ENCODE measurements at places on chromosomes 12 and 14.

- no peak for DNase-seq
These were observed 241.0 kb upstream of the TBX3 start for GRCh38 chr12:114924946-114925475.

DNA sequence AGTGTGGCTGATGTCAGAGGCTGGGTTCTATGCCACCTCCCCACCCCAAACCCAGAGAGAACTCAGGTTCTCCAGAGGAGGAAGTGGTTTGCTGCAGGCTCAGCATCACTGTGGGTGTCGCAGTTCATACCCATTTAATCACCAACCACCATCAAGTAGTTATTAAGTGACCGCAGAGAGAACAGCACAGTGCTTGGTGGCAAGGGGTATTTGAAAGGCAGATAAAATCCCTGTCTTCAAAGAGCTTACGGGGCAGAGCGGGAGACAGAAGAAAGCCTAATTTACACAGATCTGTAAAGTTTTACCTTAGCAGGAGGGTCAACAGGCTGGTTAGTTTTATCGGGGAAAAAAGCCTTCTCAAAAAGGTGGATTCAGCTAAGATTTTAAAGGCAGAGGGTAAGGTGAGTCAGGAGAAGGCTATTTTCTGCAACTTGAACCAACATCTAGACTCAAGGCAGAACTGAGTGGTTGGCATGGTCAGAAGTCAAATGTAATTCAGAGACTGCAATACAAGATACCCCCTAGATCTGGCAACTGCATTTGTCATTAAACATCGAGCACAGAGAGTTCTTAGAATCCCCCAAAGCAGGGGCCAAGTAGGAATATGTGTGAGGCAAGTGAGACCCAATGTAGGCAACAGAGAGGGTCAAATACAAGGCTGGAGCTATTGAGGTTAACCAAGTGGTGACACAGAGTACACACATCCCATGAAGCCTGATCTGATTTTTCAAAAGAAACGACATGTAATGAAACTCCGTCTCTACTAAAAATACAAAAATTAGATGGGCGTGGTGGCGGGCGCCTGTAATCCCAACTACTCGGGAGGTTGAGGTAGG lies 13.2 kb downstream of the PXN start:
- DNase-seq, result no peak

- DNase-seq, result no peak
These were observed 407.8 kb downstream of the ATP23 start for GRCh38 chr12:58349161-58349560.

GRCh38 chr12:109932878-109933503 lies 32.9 kb downstream of the TCHP start:
- no peak for DNase-seq

- DNase-seq, result no peak
These were observed 138.7 kb downstream of the TTC7B start for GRCh38 chr14:90677484-90678050.

DNA sequence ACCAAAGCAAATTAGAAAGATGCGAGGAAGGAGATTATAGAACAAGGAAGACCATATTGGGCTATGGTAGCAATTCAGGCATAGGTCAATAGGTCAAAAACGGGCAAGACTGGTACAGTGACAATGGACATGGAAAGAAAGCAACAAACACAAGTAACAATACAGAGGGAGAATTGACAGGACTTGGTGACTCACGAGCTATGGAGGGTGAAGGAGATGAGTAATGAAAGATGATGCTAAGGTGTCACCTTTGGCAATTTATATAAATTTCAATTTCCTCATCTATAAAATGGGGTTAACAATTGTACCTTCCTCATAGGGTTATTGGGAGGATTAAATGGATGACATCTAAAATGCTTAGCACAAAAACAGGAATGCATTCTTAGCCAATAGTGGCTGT lies 15.1 kb upstream of the DUSP16 start:
- DNase-seq, result no peak

GRCh38 chr12:7512553-7512952 lies 9.0 kb upstream of the CD163 start:
- DNase-seq, result peak; percentile 77

- no peak for DNase-seq
These were observed 2.8 kb downstream of the CKB start for GRCh38 chr14:103519837-103520212.

- no peak for DNase-seq
These were observed 886.0 kb upstream of the FBXO33 start for GRCh38 chr14:40318211-40318719.

DNA sequence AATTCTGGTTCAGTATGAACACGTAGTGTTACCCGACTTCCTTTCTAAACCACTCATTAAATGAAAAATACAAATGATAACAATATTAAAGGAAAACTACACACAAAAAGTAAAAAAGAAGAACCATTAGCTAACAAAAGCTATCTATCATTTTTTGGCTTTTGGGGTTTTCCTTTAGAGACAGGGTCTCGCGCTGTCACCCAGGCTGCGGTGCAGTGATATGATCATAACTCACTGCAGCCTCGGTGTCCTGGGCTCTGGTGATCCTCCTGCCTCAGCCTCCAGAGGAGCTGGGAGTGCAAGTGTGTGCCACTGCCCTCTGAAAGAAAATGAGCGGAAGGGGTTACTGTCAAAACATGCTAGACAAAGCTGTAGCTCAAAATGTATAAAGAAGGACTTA lies 238.2 kb upstream of the AVPR1A start:
- DNase-seq, result no peak

DNA sequence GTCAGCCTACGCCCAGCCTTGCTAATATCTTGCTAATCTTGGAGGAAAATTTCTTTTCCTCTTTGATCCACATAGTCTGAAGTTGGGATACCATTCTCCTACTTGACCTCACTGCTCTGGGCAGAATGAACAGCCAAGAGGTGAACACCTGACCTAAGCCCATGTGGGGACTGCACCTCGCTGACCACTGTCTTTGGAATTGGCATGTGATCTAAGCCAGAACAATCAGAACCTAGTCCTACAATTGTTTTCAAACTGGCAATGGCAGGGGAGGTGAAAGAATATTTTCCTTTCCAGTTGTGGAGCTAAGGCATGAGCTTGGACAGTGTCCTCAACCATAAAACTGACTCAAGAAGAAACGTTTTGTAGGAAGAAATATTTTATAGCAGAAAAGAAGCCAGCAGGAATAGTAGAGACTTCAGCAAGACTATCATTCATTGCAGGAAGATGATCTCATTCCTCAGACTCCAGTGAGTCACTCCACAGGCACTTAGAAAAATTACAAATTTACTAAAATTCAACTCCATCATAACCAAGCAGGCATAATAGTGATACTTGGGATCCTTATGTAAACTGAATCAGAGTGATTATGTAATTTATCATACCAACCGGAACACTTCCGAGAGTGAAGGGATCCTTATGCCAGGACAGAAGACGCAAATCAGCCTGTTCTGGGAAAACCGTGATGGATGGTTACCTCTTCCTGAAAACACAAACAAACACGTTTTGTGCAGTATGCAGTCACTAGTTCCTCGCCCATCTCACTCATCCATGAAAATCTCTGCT lies 14.7 kb downstream of the PTPRO start:
- DNase-seq, result peak; percentile 10

DNA sequence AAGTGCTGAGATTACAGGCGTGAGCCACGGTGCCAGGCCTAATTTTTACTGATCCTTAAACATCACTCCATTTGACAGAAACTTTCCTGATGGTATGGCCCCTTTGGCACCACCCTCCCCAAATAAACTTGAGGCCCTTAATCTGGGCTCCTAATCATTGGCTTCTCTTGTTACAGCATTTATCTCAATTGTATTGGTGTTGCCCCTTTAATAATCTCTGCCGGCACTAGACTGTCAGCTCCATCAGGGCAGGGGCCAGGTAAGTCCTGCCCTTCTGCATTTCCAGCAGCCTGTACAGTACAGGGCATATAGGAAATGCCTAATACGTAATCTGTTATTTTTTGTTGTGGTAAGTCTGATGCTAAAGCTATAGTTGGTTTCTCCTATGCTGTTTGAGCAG lies 1.2 kb upstream of the IFT81 start:
- no peak for DNase-seq

DNA sequence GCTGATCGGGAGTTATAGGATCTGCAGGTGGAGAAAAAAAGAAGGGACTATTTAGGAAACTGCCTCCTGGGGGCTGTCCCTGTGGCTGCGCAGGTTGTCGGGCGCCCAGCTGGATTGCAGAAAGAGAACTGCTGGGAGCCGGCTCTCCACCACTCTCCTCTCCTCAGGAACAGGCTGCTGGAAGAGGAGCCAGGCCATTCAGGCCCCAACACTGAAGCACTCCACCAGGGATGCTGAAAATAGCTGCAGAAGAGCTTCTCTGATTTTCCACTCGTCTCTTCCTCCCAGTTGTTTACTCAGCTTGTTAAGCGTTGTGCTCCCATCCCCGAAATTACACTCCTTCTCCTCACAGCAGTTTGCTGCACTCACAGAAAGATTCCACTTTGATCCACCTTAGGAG lies 347.3 kb downstream of the GLT1D1 start:
- DNase-seq, result no peak

GRCh38 chr14:61750708-61751474 lies 11.3 kb upstream of the SNAPC1 start:
- peak; percentile 30 for DNase-seq

DNA sequence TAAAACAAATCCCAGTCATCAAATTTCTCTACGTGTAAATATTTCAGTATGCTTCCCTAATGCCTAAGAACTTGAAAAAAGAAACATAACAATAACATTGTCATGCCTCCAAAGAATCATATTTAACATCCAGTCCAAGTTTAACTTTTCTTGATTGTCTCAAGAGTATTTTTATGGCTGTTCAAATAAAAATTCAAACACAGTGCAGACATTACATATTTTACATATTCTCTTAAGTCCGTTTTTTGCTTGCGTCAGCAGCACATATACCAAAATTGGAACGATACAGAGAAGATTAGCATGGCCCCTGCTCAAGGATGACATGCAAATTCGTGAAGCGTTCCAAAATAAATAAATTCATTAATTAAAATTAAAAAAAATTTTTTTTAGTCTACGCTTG lies 23.3 kb upstream of the EEA1 start:
- no peak for DNase-seq

DNA sequence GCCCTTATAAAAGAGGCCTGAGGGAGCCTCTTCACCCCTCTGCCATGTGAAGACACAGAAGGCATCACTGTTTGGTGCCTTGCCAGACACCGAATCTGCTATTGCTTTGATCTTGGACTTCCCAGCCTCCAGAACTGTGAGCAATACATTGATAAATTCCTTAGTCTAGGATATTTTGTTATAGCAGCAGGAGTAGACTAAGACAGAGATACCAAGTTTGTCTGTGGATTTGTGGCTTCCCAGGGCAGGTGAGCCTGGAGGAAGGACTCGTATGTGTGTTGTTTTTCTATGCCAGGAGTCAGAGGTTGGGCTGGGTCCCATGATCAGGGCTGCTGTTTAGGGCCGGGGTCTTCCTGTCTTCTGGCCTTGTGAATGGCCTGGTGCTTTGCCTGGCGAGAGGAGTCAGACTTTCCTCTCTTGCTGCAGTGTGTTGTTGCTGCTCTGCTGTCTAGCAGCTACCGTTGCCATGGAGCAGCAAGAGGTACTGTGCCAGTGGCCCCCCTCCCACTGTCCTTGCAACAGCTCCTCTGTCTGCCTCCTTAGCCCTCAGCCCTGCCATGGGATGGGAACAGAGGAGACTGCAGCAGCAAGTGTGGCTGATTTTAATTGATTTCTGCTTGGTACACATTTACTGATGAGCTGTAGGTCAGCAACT lies 111.2 kb downstream of the CHST11 start:
- DNase-seq, result no peak

DNA sequence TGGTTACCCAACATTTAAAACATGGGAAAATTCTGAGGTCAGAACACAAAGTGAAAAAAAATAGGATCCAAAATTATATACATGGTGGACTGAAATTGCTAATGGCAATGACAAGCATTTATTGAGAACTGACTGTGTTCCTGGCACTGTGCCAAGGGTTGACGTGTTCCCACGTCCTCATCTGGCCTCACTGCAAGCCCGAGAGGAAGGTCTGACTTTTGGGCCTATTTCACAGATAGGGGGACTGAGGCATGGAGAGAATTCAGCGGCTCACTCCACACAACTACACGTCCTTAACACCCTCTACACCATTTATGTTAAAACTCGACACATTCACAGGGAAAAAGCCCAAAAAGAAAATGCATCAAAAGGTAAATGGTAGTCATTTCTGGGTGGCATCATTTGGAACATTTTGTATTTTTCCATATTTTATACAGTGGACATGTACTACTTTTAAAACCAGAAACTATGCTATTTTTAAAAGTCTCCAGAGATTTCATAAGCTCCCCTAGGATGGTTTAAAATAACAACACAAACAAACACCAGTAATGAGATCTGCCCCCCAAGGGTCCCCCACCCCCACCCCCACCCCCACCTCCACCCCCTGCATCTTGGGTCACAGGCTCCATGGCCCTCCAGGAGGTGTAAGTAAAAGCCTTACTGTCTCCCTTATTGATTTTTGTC lies 27.7 kb downstream of the CLMN start:
- peak; percentile 3 for DNase-seq

- DNase-seq, result no peak
These were observed 38.6 kb downstream of the BTG1 start for GRCh38 chr12:92107094-92107493.

- DNase-seq, result no peak
These were observed 20.1 kb downstream of the ZNF84 start for GRCh38 chr12:133057446-133057845.

- DNase-seq, result no peak
These were observed 30.1 kb upstream of the PNMA1 start for GRCh38 chr14:73744175-73744867.

DNA sequence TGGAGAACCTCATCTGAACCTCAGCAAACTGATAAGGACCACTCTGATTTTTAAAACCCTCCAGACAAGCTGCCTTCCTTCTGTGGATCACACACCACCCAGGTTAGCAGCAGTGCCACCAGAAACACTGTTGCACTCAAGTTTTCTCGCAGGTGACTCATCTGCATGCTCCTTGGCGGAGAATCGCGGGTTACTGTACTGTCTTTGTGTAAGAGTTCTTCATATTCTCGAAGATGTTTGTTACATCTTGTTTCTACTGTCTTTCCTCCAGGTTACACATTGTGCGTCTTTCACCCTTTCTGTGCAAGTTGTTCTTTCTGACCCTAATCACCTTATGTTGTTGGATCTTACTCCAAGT lies 331.2 kb downstream of the CACNA1C start:
- DNase-seq, result no peak

GRCh38 chr12:77229640-77230442 lies 164.5 kb upstream of the E2F7 start:
- DNase-seq, result no peak

All from HFF-Myc (cell line).